Urinary bladder (tissue), 4 donors: ENCODE measurements at places on chromosomes 13 and 19. TPM values are rescaled to one million over a fixed set of nuclear protein-coding genes. Genes with fewer than 3 reads are reported as not detected.

Gene DAND5
- total RNA-seq: not detected

DNA sequence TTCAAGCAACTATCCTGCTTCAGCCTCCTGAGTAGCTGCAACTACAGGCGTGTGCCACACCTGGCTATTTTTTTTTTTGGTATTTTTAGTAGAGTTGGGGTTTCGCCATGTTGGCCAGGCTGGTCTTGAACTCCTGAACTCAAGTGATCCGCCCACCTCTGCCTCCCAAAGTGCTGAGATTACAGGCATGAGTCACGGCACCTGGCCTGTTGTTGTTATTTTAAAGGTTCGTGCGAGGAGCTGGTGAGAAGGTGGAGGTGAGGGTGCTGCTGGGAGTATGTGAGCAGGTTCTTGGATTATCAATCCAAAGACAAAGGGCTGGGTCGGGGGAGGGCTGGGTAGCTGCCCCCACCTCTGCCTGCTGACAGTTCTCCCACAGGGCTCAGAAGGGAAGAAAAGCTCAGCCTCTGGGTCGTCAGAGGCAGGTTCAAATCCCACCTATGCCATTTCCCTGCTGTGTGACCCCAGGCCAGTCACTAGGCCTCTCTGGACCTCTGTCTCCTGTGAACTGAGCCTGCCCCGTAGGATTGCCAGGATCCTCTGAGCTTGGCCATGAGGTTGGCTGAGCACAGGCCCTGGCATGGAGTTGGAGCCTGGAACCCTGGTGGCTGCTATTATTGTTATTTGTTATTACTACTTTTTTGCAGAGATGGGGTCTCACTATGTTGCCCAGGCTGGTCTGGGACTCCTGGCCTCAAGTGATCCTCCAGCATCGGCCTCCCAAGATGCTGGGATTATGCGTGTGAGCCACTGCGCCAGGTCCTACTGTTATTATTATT, 1.5 kb downstream of the CKM start:
- DNase-seq: no peak

Gene PCDH17
- total RNA-seq: 12.4 TPM

DNA sequence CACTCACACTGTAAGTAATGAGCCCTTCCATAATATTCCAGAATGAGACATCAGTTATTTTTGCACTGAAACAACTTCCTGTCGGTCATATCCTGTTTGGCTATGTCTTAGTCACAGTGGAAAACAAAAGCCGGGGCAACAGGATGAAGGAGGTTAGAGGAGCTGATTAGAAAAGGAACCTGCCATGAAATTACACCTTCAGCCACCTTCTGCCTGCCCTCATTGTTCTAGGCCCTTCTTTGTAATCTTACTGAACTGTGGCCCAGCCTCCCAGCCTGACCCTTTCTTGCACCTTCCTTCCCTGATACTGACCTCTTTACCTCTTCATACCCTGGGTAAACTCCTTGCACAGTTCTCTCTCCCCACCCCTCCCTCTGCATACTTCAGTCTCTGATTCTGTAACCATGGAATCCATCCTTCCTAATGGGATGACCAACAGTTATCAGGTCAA, 67.3 kb downstream of the DOCK9 start:
- DNase-seq: no peak

DNA sequence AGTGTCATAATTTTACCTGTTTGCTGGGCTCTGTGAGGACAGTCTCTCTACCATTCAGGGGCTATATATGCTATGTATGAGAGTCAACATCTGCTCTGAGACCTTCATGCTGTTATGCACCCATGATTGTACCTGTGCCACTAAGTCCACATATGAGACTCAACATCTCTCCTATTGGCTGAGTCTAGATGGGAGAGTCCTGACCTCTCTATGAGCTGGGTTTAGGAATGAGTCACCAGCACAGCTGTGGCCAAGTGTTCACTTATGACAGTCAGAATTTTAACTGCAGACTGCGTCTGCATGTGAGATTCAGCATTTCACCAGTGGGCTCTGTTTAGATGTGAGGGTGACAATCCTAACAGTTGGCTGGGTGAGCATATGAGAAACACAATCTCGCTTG, 49.5 kb downstream of the ZNF729 start:
- no peak for DNase-seq

Gene ACP7
- total RNA-seq: 0.11 TPM

DNA sequence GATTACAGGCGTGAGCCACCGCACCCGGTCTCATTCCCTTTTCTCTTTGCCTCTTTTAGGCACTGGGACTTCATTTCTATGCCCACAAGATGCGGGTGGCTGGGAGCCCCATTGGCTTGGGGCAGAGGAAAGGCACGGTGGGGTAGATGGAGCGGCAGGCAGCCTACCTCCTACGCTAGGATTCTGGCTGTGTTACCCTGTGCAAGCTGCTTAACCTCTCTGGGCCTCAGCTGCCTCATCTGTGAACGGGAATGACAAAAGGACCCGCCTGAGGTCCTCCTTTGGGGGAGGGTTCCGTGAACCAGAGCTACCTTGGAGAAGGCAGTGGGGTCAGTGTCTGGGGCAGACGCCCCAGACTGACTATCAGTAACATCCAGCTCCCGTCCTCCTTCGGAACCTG, 9.3 kb upstream of the LINGO3 start:
- DNase-seq: no peak

Gene UBE2L5
- 0.21 TPM for total RNA-seq

GRCh38 chr13:38204556-38204955, 145.1 kb upstream of the UFM1 start:
- no peak for DNase-seq

Gene ZNF667
- total RNA-seq: 14.6 TPM
